Cortex of kidney (tissue), 1 donor: ENCODE measurements at places on chromosomes 5 and 9.

DNA sequence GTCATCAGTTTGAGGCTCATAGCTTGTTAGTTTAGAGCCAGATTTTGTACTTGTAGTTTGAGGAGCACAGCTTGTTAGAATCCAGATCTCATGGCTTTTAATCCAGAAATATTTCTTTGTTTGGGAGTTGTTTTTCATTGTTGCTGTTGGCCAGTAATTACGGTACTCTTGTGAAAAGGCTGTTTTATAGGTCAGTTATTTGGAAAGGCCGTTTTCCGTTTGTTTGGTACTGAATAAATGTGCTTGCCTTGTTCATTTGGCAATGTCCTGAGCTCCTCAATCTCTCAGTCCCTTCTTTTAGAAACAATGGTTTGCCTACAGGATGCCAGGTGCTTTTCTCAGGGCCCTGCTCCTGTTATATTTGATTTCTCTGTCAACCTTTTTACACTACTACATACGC lies 4.5 kb upstream of the MOB3B start:
- no peak for DNase-seq

GRCh38 chr5:156589946-156590216 lies 260.2 kb upstream of the PPP1R2B start:
- no peak for DNase-seq

GRCh38 chr5:31995006-31995405 lies 179.1 kb downstream of the GOLPH3 start:
- DNase-seq, result no peak

- no peak for DNase-seq
These were observed 58.3 kb downstream of the PRELID2 start for GRCh38 chr5:145776886-145777285.

GRCh38 chr5:168291342-168291963 lies at the start of gene WWC1:
Gene WWC1 (plus strand): TSS chr5:168291645. CDS start chr5:168292153, 508 bp downstream.
- DNase-seq, result no peak

DNA sequence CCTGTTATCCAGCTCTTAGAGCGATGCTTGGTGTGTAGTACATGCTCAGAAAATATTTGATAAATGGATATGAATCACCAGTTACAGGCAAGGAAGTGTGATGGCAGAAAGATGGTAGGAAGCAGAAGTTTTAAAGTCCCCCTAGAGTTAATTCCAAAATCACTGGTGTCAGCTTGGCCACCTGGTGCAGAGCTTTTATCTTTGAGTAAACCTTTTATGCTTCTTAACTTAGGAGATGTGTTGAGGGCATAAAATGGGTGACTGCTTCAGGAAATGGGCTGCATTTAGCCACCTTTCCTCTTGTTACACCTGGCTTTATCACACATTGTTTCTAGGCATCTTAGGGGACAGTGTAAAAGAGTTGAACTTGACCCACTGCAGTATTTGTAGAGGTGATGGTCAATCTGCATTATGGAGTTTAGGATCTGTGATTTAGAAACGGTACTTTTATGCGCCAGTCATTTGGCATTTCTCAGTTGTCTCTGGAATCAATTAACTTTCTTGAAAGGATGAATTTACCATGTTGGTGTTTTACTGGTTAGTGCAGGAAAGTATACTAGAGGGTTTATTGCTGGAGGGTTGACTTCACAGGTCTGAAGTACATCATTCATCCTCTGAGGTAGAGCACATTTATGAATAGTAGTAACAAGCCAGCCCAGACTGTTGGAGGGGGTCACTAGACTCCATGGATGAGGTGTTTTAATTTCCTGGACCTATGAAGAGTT lies 7.5 kb upstream of the FAM120AOS start:
- DNase-seq, result no peak

DNA sequence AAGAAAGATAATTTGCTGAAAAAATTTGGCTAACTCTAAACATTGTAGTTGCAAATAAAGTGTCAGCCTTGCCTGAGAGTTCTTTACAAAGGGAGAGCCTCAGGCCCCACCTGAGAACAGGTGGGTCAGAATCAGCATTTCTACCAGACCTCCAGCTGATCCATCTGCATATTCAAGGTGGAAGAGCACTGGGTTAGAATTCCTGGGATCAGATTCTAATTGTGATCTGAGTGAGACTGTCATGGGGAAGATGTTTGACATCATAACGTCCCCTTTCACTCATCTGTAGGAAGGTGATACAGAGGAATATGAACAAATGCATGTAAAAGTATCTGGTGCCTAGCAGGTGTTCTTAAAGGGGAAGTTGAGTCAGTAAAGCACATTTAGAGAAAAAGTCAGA lies 54.6 kb downstream of the FBXL7 start:
- no peak for DNase-seq

- no peak for DNase-seq
These were observed 964.3 kb upstream of the NUDT12 start for GRCh38 chr5:104526866-104527265.

DNA sequence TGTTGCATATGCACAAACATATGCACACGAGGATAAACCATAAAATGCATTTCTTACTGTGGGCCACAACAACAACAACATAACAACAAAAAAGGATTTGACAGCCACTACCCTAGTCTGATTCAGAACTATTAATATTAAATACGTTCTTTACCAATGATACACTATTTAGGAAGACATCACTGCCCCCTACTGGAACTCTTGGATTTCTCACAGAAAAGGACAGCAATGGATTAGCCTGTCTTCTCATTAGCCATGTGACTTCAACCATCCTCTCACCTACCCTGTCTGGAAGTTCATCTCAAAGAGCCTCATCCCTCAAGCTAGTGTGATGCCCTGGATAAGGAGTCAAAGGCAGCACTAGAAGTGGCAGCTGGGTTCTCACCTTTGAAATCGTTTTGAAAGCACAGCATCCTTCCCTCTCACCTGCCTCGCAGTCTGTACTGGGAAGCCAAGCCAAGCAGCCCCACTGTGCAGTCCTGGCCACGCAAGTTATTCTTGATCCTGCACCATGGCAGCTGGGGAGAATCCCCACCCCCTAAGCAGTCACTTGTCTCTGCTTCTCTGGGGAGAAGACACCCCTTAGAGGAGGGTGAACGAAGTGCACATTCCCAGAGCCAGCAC lies 64.6 kb downstream of the SH3TC2 start:
- no peak for DNase-seq

DNA sequence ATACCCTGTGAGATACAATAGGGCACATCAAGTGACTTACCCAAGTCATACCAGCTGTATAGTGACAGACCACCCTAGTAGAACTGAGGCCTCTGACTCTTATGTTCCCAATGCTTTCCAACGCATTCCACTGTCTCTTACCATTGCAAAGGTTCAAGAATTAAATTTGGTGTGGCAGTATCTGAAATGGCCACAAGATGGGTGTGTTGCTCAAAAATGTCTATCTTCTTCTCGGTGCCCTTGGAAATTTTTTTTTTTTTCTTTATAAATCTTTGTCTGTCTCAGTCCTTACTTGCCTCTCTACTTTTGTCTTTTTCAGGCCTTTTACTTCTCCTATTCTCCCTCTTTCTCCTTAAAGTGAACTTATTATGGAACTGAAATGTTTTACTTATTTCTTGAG lies 48.4 kb downstream of the GPR21 start:
- DNase-seq, result no peak

GRCh38 chr5:10447041-10447440 lies 5.4 kb downstream of the ROPN1L start:
- no peak for DNase-seq

DNA sequence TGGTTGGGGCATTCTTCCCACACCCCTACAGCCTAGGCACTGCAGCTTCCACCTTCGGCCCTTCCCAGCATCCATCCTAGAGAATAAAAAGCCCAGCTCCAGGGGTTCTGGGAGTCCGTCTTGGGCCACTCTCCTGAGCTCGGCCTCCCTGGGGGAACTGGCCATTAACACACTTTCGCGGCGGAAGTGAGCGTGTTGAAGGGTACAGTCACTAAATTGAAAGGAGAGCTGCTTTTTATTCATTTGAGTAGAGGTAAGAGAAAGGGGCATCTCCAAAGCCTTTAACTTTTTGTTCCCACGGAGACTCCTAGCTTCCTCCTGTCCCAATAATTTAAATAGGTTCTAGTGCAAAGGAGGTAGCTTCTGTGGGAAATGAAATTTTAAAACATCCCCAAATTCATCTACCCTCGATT lies 31.0 kb upstream of the NFIB start:
- DNase-seq, result no peak

- DNase-seq, result no peak
These were observed 104.2 kb downstream of the SEC61B start for GRCh38 chr9:99326112-99326916.

GRCh38 chr5:2810644-2811043 lies 59.2 kb upstream of the IRX2 start:
- DNase-seq, result no peak

GRCh38 chr5:131979816-131980215 lies 31.6 kb downstream of the ACSL6 start:
- DNase-seq, result no peak

- no peak for DNase-seq
These were observed 606.3 kb downstream of the TLE1 start for GRCh38 chr9:81083067-81083466.

DNA sequence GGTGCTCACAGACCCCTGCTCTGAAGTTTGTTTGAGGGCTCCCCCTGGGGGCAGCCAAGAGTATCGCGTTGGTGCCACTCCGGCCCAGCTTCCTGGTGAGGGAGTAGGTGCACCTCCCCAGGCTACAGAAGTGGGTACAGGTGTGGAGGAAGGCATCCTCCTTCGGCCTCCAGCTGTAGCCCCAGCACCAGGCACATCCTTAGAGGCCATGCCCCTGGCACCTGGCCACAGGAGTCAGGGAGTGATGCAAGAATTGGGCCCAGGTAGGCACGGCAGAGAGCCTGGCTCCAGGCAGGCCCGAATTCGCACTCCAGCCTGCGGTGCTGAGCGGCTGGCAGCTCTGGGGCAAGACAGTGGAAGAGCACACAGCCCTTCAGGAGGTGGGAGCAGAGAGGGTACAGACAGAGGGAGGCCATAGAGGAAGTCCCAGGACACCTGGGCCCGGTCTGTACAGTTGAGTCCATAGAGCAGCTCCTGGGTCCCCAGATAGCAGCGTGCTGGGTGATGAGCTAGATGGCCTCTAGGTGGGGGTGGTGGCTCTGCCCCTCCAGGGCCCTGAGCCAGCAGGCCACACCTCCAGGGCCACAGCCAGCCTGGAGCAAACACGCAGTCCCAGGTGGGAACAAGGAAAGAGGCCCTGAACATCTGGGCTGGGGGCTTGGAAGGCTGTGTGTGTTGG lies 2.4 kb downstream of the SAPCD2 start:
- no peak for DNase-seq
